ENCODE measurements at places on chromosomes 11 and 22. TPM values are rescaled to one million over a fixed set of nuclear protein-coding genes. Genes with fewer than 3 reads are reported as not detected.

PDHX gene
- 27.1 TPM for total RNA-seq

OR52I1 gene
- total RNA-seq, result not detected

EHF gene
- total RNA-seq, result not detected

DCUN1D5 gene
- total RNA-seq, result 33.9 TPM

SCGB1A1 gene
- total RNA-seq, result not detected

All from skeletal muscle tissue (tissue), 5 donors.